ENCODE measurements at places on chromosomes 11 and 22.

DNA sequence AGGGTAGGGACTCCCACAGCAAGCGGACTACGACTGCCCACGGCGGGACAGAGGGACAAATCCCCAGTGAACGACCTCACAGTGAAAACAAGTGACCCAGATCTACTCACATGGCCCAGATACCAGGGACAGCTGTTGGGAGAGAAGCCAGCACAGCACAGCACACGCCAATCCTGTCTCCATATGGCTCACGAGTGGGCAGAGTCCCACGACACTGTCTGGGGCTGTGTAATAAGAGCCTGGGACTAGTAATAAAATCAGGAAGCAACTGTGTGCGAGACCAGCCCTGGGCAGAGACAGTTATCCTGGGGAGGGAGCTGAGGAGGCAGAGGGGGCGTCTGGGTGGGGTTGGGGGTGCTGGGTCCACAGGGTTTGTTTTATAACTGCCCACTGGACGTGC lies 385.0 kb downstream of the CTTN start:
- no peaks in the 10 kb centered on the region for H3K36me3 ChIP-seq
- no peak overlapping the region for H3K27ac ChIP-seq
- no peak overlapping the region for H3K4me3 ChIP-seq

DNA sequence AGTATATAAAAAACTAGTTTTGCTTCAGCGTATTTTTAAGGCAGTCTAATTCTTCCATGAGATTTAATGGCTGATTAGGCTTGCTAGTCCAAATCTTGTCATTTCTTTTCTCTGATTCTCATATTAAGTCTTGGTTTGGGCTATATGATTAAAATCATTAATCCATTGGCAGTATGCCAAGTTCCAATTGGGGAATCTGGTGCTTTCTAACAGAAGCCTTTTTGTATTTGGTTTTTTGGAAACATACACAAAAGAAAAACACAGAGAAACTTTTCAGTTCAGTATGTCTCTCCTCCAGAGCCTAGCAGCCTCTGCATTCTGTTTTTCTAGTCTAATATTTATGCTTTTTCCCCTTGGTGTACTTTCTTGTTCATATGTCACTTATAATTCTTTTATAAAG lies 37.9 kb downstream of the SWAP70 start:
- H3K4me1 ChIP-seq = peaks cover 14% of the 10 kb centered on the region
- no peak overlapping the region for H3K4me3 ChIP-seq
- H3K27me3 ChIP-seq = no peaks in the 10 kb centered on the region
- peaks cover 11% of the 10 kb centered on the region for H3K36me3 ChIP-seq

- peaks cover 26% of the 10 kb centered on the region for H3K27me3 ChIP-seq
- H3K36me3 ChIP-seq = no peaks in the 10 kb centered on the region
- H3K4me3 ChIP-seq = peak overlapping the region; percentile 96
- H3K27ac ChIP-seq = no peak overlapping the region
Measured at GRCh38 chr11:14904745-14905103, 12.7 kb upstream of the CYP2R1 start.

- no peak overlapping the region for H3K27ac ChIP-seq
- H3K36me3 ChIP-seq = no peaks in the 10 kb centered on the region
- no peak for DNase-seq
- H3K4me1 ChIP-seq = no peaks in the 10 kb centered on the region
- H3K4me3 ChIP-seq = no peak overlapping the region
Measured at GRCh38 chr11:24132471-24132870, 364.4 kb upstream of the LUZP2 start.

DNA sequence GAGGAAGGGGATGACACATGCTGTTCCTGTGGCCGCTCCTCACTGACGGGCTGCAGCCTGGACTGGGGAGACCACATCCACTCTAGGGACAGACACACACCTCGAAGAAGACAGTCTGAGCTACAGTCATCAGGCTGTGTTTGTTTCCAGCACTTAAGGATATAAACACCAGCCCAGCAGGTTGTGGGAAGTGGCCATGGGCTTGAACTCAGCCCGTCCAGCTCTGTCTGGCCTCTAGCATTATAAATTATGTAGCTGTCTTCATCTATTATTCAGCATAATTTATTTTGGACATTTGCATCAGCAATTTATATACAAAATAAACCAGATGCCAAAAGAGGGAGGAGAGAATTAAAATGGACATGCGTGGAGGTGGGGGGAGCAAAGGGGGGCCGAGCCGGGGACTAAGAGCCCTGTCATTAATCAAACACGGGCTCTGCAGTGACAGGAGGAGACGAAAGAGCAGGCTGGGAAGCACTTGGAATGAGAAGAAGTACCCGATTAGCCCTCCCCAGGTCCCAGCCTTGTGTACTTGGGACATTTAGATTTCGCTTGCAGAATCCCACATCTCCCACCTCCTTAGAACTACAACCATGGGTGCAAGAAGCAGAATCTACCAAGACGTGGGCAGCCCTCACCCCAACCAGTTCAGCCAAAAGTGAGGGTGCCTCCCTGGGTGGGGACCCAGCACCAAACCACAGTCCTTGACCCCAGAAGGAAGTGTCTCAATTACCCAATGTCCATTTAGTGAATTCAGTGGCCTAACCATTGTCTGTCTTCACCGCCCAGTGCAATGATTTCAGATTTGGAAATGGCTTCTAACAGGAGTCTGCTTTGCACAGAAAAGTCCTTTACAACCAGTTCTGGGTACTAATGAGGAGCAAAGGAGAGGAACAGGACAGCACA lies 309.6 kb downstream of the OPCML start:
- DNase-seq = no peak
- peaks cover 4% of the 10 kb centered on the region for H3K27me3 ChIP-seq
- no peak overlapping the region for H3K4me3 ChIP-seq

DNA sequence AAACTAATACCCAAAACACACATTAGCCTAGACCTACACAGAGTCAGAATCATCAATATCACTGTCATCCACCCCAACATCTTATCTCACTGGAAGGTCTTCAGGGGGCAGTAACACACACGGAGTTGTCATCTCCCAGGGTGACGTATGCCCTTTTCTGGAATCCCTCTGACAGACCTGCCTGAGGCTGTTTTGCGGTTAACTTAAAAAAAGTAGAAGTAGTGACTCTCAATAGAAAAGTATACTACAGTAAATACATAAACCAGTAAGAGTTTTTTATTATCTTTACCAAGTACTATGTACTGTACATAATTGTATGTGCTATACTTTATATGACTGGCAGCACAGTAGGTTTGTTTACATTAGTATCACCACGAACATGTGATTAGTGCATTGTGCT lies 80.5 kb downstream of the PGR start:
- DNase-seq = no peak
- no peak overlapping the region for H3K4me3 ChIP-seq
- no peak overlapping the region for H3K27ac ChIP-seq

DNA sequence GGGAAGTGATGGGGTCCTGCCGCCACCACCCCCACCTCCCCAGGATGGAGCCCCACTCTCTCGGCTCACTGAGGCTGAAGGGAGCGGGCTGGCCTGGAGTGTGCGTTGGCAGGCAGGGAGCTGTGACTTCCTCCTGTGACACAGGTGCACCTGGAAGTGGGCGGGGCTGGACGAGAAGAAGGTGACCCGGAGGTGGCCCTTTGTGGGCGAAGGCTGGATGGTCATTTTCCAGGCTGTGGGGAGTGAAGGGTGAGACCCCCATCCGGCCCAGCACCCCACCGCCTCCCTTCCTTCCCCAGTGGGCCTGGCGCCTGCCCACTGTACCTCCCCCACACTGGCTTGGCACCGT lies 15.3 kb downstream of the IL17REL start:
- no peak overlapping the region for H3K4me3 ChIP-seq
- no peaks in the 10 kb centered on the region for H3K36me3 ChIP-seq
- no peak overlapping the region for H3K27ac ChIP-seq
- H3K4me1 ChIP-seq = peaks cover 9% of the 10 kb centered on the region
- DNase-seq = no peak

GRCh38 chr11:46594374-46594700 lies 514 bp upstream of the AMBRA1 start:
- no peaks in the 10 kb centered on the region for H3K36me3 ChIP-seq
- peak overlapping the region; percentile 95 for H3K4me3 ChIP-seq
- no peak for DNase-seq

- no peaks in the 10 kb centered on the region for H3K36me3 ChIP-seq
- no peak overlapping the region for H3K4me3 ChIP-seq
- no peak for DNase-seq
- no peak overlapping the region for H3K27ac ChIP-seq
- H3K4me1 ChIP-seq = peaks cover under 1% of the 10 kb centered on the region
Measured at GRCh38 chr11:12502046-12502445, 124.7 kb downstream of the PARVA start.

- no peak overlapping the region for H3K4me3 ChIP-seq
- peaks cover 9% of the 10 kb centered on the region for H3K4me1 ChIP-seq
- peaks cover 3% of the 10 kb centered on the region for H3K36me3 ChIP-seq
- no peak for DNase-seq
- H3K27ac ChIP-seq = no peak overlapping the region
Measured at GRCh38 chr11:61168800-61169199, 7.6 kb upstream of the VPS37C start.

DNA sequence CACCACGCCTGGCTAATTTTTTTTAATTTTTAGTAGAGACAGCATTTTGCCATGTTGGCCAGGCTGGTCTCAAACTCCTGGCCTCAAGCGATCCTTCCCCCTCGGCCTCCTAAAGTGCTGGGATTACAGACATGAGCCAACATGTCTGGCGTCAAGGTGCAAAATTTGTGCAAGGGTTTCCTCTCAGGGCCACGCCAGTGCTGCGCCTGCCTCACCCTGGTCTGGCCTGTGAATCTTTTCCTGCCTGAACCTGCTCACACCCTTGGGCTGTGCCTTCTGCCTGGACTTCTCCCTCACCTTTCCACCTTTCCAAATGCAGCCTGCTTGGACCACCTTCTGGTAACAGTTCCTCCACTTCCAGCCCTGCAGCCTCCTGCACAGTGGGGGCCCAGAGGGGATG lies 43.4 kb downstream of the MCM5 start:
- H3K4me1 ChIP-seq = peaks cover 20% of the 10 kb centered on the region
- no peak for DNase-seq
- peaks cover 20% of the 10 kb centered on the region for H3K36me3 ChIP-seq
- H3K27me3 ChIP-seq = peaks cover 2% of the 10 kb centered on the region

DNA sequence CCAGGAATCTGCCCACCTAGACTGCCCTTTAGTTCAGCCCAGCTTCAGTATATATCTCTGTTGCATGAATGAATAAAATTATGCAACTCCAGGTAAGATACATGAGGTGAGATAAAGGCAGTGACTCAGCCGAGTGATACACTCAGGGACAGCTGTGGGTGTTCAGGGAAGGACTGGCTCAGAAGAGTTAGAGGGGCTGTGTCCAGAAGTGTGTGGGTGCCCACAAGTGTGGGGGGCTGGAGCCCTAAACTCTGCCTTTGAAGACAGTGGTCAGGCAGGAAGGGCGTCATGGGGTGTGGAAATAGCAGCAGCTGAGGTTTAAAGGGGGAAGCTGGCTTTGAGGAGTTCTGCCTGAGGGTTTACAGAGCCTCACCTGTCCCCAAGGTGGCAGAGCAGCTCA lies 8.3 kb downstream of the FTH1 start:
- H3K4me1 ChIP-seq = peaks cover 5% of the 10 kb centered on the region
- peaks cover 13% of the 10 kb centered on the region for H3K36me3 ChIP-seq
- H3K4me3 ChIP-seq = no peak overlapping the region
- DNase-seq = peak; percentile 4

DNA sequence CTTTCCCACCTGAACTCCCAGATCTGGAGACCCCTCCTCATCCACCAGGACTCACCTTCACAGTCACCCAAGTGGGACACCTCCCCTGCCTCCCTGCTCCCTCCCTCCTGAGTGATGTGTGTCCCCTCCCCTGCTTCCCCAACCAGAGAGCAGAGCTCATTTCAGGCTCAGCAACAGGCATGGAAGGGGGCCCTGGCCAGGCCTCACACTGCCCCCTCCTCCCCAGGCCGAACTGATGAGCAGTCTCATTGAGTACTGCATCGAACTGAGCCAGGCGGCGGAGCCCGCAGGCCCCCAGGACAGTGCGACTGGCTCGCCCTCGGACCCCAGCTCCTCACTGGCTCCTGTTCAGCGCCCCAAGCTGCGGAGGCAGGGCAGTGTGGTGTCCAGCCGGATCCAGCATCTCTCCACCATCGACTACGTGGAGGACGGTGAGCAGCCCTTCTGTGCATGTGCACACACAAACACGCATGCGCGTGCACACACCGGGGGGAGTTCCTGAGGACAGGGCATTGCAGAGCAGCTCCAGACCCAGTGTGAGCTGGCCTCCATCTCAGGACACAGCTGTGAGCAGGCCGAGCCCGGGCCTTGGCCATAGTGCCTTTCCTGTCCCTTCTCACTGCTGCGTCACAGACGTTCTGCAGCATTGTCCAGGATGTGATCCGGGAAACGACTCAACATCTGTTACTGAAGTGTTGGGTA lies 17.8 kb upstream of the NEAT1 start:
- peaks cover 14% of the 10 kb centered on the region for H3K36me3 ChIP-seq
- no peak overlapping the region for H3K27ac ChIP-seq
- DNase-seq = no peak

DNA sequence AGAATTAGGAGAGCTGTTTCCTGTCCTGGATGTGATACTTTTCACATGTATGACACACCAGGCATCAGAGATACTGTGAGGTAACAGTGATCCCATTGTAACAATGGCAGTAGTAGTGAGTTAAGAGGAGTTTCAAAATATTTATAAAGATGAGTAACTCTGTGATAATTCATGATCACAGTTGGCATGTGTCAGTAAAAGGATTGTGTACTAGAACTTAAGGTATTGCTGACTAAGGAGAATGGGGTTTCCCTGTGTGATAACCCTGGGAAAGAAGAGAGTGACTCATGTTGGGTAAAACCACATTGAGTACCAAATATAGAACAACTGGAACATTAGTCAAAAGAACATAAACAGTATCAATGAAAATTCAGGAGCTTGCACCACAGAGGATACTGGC lies 22.9 kb upstream of the SLC5A1 start:
- DNase-seq = no peak
- H3K27ac ChIP-seq = no peak overlapping the region
- H3K36me3 ChIP-seq = no peaks in the 10 kb centered on the region
- H3K4me1 ChIP-seq = peaks cover 15% of the 10 kb centered on the region
- no peak overlapping the region for H3K4me3 ChIP-seq
- H3K27me3 ChIP-seq = peaks cover 6% of the 10 kb centered on the region

- no peak overlapping the region for H3K4me3 ChIP-seq
- H3K4me1 ChIP-seq = peaks cover 14% of the 10 kb centered on the region
- H3K27ac ChIP-seq = peak overlapping the region; percentile 0
- H3K36me3 ChIP-seq = no peaks in the 10 kb centered on the region
- no peak for DNase-seq
- H3K27me3 ChIP-seq = peaks cover 4% of the 10 kb centered on the region
Measured at GRCh38 chr11:65165410-65166317, 4.4 kb upstream of the SPDYC start.

Measured in WTC11 (cell line).